RKO (cell line): ENCODE measurements at places on chromosomes 5 and 9.

GRCh38 chr9:72289401-72289800 lies 75.6 kb downstream of the ZFAND5 start:
- DNase-seq: no peak

GRCh38 chr5:13350767-13351166 lies 593.7 kb downstream of the DNAH5 start:
- no peak for DNase-seq

GRCh38 chr5:118862596-118862995 lies 125.8 kb downstream of the DTWD2 start:
- peak; percentile 58 for DNase-seq

DNA sequence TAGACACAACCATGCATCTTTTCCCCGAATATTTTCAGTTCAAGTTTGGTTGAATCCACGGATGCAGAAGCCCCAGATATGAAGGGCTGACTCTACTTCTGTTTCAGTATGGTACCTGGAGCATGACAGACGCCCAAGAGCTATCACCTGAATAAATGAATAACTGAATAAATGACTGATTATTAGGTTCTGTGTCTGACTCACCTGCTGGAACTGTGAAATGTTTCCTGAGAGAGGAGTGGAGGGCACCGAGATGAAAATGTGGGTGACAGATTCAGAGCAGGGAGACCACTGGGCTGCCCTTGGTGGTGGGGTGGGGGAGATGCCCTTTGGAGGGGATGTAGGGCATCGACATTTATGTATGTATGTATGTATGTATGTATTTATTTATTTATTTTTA lies 13.2 kb downstream of the FRMPD1 start:
- no peak for DNase-seq

- DNase-seq: peak; percentile 61
Observed at GRCh38 chr5:151757233-151758140, 944 bp downstream of the ATOX1 start.
